ENCODE measurements at places on chromosomes 13 and 19.
A peak's percentile ranks its signal among the peaks of the same experiment; 100 is the strongest.

DNA sequence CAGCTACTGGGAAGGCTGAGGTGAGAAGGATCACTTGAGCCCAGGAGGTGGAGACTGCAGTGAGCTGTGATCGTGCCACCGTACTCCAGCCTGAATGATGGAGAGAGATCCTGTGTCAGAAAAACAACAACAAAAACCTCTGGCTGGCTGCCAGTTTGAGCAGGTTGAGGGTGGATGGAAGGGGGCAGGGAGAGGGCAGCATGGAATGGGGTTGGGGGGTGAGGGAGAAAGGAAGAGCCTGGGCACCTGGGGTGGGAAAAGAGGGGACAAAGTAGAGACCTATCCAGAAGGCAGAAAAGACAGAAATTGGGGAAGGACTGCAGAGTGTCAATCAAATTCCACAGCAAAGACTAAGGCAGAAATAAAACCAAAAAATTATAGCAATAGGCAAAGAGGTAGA lies 4.7 kb downstream of the SLC1A5 start:
- no peak for DNase-seq

GRCh38 chr19:307111-307531 lies 15.9 kb upstream of the PLPP2 start:
- no peak for DNase-seq

GRCh38 chr19:2477732-2478191 lies 1.8 kb downstream of the GADD45B start:
- DNase-seq = no peak

DNA sequence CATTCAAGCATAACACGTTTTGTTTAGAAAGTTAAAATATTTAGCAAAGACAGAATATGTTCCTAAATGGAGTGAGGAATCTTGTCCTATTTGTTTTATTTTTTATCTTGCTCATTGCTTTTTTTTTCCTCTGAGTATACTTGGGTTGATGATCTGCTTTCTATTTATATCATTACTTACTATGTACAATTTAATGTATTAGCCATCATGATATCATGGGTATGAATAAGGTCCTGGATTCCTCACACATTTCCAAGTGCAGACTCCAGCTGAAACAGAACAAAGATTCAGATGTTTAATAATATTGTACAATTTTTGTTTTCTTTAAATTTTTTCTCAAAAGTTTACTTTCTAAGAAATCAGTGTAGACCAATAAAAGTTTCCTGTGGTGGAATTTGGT lies 388.2 kb downstream of the GPC6 start:
- no peak for DNase-seq

- no peak for DNase-seq
Observed at GRCh38 chr13:114049026-114049425, 75.2 kb upstream of the C13orf46 start.

- DNase-seq = no peak
Observed at GRCh38 chr13:34452831-34453230, 489.2 kb upstream of the NBEA start.

DNA sequence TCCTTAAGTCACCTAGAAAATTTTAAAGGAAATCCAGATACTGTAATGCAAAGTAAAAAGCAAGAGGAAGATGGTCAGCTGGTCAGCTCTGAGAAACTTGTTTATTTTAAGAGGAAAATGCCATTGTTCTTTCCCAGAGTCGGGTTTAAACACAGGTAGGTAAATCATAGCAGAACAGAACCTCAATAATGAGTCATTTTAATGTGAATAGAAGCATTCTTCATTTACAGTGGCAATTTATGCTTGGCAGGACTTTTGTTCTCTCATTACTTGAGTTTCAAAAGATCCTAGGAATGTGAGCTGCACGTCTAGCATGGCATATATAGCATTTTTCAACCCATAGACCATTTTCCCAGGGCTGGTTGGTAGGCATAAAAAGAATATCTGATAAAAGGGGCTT lies 132.3 kb downstream of the LIG4 start:
- no peak for DNase-seq

DNA sequence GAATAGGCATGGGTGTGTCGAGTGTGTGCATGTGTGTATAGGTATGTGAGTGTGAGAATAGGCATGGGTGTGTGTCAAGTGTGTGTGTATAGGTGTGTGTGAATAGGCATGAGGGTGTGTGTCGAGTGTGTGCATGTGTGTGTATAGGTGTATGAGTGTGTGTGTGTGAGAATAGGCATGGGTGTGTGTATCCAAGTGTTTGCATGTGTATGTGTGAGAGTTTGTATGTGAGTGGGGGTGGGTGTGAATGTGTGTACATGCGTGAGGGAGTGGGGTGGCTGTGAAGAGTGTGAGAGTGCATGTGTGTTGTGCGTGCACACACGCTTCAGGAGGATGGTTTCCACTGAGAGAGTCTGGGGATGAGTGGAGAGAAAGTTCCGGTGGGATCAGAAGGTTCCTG lies 13.5 kb downstream of the EVI5L start:
- no peak for DNase-seq

DNA sequence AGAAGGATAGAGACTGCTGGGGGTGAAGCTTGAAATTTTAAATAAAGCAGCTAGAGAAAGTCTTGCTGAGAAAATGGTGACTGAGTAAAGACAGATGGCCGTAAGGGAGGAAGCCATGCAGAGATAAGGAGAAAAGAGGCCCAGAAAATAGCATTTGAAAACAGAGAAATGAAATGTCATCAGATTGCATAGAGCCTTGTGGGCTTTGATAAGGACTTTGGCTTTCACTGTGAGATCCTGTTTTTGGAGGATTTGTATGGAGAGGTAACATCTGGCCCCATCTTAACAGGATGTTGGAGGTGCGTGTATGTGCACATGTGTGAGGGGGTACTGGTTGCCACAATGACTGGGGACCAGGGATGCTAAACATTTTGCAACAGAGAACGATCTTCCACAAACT lies 19.5 kb upstream of the ATP8A2 start:
- no peak for DNase-seq

DNA sequence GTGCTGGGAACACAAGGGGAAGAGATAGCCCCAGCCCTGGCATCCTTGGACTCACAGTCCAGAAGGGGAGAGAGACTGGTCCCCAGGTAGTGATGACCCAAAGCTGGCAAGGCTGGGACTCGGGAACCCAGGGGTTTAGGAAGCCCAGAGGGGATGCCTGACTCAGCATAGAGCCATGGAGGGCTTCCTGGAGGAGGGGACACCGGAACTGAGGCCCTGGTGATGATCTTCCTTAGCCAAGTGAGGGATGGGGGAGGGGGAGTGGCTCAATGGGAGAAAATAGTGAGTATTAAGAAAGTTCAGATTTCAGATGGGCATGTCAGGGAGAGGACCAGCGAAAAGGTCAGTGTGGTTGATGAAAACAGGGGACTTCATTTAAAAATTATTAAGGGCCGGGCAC lies 26.8 kb downstream of the EXOC3L2 start:
- no peak for DNase-seq

DNA sequence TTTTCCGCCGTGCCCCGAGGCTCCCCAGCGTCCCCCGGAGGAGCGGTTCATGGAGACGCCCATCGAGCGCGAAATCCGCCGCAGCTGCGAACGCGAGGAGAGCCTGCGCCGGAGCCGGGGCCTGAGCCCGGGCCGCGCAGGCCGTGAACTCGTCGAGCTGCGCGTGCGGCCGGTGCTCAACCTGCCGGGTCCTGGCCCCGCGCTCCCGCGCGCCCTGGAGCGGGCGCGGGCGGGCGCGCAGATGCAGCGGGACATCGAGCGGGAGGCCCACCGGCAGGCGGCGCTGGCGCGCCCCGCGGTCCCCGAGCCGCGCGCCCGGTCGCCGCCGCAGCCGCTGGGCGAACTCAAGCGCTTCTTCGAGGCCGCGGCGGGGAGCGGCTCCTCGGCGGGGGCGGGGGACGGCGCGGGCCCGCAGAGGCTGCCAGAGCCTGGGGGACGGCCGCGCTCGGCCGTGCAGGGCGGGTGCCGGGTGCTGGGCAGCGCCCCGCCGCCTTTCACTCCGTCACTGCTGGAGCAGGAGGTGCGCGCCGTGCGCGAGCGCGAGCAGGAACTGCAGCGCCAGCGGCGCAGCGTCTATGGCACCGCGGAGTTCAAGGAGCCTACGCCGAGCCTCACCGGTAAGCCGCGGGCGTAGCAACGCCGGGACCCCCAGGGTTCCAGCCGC lies 807 bp downstream of the MISP3 start:
- peak; percentile 55 for DNase-seq

DNA sequence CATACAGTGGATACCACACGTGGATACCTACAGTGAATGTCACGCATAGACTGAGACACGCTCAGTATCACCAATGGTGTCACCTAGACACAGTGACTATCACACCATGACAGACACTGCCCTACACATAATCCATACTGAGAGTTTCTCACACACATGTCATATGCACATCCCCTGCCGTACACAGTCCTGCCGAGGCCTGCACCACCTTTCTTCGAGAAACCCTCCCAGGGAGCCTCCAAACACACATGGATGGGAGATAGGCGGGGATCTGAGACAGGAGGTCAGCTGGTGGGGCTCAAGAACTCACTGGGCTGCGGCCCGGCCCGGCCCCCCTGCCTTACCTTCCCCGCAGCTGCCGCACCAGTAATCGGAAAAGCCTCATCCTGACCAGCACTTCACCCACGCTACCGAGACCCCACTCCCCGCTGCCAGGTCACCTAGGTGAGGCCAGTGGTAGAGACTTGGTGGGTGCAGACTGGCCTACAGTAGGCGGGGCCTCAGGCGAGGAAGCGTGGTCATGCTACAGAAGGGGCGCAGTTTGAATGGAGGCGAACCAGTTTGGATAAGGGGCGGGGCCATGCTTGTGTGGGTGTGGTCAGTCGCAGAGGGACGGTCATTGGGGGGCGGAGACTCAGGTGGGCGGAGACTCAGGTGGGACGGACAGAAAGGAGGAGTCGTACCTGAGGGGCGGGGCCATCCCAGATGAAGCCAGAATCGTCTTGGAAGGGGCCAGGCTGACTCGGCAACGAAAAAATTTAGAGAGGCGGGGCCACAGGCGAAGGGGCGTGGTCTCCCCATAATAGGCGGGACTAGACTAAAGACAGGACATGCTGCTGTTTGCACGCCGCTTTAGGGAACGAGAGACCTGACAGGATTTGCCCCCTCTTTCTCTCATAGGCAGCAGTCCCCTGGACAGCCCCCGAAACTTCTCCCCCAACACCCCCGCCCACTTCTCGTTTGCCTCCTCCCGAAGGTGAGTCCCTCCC lies 2.1 kb downstream of the MAST1 start:
- DNase-seq = no peak

GRCh38 chr19:19552798-19553197 lies 14.7 kb downstream of the CILP2 start:
- no peak for DNase-seq

DNA sequence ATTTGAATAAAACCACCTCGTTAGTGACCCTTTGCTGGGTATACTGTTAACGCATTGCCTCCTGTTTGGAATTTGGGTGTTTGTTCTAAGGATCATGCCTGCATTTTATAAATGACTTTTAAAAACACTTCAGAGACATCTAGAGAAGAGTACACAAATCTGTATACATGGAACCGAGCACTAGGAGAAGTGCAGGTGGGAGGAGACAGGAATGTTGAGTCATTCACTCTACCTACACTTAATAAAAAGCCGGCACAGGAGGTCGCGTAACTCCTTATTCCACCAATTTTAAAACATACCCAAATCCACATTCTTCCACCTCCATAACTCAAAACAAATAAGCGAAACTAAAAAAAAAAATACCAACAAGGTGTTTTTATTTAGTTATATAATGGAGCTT lies 48.6 kb downstream of the FGF9 start:
- DNase-seq = no peak

DNA sequence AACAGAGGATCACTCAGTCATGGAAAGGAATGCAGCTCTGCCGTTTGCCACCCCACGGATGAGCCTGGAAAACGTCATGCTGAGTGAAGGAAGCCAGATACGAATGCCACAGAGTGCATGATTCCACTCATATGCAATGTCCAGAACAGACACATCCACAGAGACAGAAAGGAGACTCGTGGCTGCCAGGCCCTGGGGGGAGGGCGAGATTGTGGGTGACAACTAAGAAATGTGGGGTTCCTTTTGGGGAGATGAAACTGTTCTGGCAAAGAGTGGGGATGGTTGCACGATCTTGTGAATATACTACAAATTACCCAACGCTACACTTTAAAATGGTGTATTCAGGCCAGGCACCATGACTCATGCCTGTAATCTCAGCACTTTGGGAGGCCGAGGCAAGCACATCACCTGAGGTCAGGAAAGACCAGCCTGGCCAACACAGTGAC lies 27.2 kb upstream of the NAPA start:
- DNase-seq = no peak

DNA sequence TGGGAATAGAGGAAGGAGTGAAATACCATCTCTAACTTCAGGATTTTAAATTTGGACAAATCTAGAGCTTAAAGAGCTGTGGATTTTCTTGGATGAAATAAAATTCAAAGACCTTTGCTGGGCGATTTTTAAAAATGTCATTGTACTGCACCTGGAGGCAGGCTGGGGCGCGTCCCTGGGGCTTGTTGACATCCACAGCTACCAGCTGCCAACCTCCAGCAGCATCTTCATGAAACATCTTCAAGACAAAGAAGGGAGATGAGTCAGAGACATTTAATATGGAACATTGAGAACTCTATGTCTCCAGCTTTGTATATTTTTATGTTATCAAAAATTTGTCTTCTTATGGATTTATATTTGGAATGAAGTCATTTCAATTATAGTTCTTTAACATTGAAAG lies 132.5 kb downstream of the NALCN start:
- DNase-seq = no peak

- DNase-seq = no peak
Observed at GRCh38 chr13:70585109-70585508, 476.9 kb upstream of the KLHL1 start.

DNA sequence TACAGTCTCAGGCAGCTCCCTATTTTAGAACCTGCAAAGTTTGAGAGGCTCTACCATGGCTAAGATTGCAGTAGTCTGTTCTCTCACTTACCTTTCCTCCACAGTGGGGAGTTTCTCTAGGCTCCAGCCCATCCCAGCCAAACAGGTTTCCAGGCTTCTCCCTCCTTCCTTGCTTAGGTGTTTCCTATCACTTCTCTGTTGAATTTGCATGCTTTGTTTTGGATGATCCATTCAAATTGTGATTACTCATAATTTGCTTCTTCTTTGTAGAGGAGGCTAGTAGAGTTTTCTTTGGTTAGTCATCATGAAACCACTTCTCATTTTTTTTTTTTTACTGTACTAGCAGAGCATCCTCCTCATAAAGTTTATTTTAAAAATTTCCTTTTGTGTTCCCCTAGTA lies 1242.2 kb upstream of the MIR17HG start:
- DNase-seq = no peak

DNA sequence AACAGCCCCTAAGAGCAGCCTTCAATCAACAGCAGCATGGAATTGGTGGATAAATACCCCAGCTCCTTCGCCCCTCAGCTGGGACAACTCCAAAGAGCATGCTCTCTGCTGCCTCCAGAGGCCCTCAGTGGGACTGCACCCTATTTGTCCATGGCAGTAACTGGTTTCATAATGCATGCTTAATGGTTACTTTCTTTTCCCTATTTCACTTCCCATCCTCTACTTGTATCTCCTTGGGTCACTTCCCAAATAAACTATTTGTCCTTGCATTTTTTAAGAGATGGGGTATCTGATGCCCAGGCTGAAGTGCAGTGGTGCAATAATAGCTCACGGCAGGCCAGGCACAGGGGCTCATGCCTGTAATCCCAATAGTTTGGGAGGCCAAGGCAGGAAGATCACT lies 13.5 kb upstream of the TPM4 start:
- DNase-seq = peak; percentile 53

Measured in stimulated activated CD8-positive, alpha-beta memory T cell treated with anti-CD3 and anti-CD28 coated beads, Interleukin-12 subunit alpha, Interleukin-12 subunit beta, amount 100 ng/mL, for 1 hour (primary cell).